ENCODE measurements at places on chromosomes 3 and 15.

GRCh38 chr15:95596496-95596895 lies 734.0 kb upstream of the NR2F2 start:
- no peak for DNase-seq

DNA sequence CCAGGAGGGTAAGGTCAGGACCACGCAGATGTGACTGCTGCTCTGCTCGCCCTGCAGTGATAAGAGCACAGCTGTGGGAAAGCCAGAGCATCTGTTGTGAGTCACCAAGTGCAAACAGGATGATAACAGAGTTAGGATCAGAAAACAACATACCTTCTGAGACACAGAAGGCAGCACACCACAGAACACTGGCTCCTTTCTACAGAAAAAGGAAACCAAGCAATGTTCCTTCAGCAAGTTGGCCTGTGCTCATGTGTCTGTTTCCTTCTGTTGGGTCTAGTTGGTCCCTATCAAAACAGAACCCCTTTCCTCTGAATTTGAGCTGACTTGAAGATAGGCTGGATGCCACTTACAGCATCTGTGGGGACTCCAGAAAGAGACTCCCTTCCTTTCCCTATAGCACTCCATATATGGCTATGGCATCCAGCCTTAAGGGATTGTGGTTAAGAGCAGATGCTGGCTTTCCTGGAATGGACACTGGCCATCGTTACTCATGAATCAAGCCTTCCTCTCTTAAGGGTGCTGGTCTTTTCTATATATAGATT lies 440.7 kb upstream of the THBS1 start:
- DNase-seq, result no peak

DNA sequence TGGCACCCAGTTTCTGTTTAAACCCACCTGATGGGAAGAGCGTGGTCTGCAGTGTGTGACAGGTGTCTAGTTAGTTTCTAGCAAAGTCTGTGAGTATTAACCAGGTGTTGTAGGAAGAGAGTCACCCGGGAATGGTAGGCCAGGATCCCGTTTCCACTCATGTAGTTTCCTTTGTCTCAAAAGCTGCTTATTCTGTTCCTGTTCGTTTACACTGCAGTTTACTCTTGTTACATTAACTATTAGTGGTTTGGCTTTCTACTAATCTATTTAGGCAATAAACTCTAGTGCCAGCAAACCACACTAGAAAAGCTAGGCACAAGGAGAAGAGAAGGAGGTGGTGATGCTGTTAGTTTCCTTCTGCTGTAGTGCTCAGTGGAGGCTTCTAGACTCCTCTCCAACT lies 32.7 kb downstream of the WDR76 start:
- no peak for DNase-seq

- DNase-seq, result no peak
These were observed at the start of the genes DUOX2 and DUOXA2 for GRCh38 chr15:45114076-45114750. Gene DUOX2, minus strand, starts transcription at chr15:45114172. Its CDS starts 761 bp downstream, at chr15:45113411. Gene DUOXA2, plus strand, starts transcription at chr15:45114326. Its CDS starts 280 bp downstream, at chr15:45114606.

DNA sequence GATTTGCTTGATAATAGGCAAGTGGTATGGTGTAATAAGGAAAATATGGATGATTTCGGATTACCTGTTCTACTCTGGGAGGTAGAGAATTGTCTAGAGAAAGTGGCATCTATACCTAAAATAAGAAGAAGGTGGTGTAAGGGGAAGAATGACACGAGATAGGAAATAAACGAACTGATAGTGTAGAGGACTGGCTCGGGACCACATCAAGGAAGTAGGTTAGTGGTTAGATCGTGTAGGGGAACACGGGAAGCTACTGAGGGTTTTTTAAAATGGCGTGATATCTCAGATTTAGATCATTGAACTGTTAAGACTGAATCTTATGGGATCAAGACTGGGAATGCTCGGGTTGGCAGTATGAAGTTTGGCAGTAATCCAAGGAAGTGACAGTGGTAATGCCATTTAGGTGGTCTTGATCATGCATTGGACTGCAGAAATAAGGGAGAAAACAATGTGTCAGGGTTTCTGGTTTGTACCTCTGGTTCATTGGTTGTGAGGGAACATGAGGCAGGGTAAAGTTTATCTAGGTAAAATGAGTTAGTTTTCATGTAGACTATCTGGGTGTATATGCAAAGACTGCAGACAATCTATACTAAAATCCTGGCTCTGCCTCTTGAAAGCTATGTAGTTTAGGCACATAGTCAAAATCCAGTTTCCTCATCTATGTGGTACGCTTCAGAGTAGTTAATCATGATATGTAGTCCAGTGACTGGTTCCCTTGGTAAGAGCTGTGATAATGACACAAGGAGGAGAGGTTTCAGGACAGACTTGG lies 7.4 kb downstream of the RPL14 start:
- DNase-seq, result no peak

- no peak for DNase-seq
These were observed 38.6 kb upstream of the HACD2 start for GRCh38 chr3:123623346-123623880.

- no peak for DNase-seq
These were observed 159.2 kb downstream of the TPRG1 start for GRCh38 chr3:189331002-189331418.

- DNase-seq, result no peak
These were observed 79.5 kb downstream of the KBTBD8 start for GRCh38 chr3:67077656-67078055.

DNA sequence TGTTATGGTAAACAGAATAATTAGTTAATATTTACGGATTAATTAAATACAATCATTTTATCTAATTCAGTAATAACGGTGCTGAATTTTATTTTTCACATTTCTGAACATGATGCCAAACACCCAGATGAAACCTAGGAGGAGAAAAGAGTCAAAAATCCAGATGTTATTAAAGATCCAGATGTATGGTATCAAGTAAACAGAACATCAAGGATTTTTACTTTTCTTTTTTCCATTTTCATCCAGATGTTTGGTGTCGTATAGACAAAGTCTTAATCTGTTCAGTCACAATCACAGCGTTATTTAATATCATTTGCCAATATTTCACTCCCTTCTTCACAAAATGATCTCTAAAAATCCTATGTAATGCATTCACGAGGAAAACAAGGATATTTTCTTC lies 64.0 kb upstream of the NR2F2 start:
- no peak for DNase-seq

GRCh38 chr3:42351207-42351606 lies 59.2 kb downstream of the LYZL4 start:
- DNase-seq, result no peak

GRCh38 chr3:66593978-66594377 lies 93.2 kb upstream of the LRIG1 start:
- no peak for DNase-seq

GRCh38 chr3:66395635-66396034 lies 105.2 kb downstream of the LRIG1 start:
- DNase-seq, result no peak

DNA sequence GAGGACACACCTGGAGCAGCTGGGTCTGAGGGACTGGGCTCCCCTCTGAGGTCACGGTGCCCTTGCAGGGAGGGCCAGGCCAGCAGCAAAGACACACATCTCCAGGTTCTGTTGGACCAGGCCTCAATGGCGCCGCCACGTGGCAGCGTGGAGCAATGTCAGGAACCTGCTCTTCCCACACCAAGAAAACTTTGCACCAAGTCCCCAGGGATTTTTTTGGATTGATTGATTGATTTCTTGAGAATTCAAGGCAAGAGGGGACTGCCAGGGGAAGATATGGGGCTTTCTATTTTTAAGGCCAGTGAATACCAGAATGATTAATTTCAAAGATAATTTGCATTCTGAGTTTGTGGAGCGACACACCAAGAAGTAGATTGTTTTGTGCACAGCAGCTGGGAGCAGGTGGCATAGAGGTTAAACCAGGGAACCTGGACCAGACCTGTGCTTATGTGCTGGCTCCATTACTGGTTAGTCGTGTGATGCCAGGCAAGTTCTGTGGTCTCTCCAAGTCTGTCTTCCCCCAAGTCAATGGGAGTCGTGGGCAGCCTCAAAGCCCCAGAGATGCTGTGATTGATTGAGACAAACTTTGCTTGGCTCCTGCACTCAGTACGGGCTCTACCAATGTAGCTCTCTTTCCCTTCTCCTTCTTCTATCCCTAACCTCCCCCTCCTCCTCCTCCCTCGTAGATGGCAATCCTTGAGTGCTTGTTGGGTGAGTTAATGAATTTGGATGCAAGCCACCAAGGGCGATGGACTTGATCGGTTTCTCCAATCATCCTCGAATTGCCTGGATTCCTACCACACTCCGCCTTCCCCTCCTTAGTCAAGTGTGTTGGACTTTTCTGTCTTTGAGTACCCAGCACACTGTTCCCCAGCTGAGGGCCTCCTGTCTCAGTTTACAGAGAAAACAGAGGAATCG lies 96.2 kb upstream of the TRPM1 start:
- no peak for DNase-seq

DNA sequence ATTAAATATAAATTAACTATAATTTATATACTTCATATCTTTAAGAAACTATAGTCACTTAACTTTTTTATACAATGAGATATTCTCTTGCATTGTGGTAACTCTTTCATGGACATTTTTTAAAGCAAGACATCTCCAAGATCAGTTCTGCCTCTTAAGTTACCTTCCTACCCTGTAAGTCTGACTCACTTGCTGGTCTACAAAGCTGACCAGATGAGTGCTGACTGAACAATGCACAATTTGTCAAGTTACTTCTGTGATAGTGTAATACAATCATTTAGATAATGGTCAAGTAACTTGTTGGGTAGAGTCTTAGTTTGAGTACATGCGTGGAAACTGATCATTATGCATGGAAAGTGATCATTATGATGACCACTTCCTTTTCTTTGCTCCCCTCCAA lies 145.9 kb downstream of the MEIS2 start:
- DNase-seq, result no peak

- DNase-seq, result peak; percentile 60
These were observed at the start of gene B3GALNT1 for GRCh38 chr3:161104561-161105551. Gene B3GALNT1, minus strand, starts transcription at chr3:161105349. Its CDS starts 18,595 bp downstream, at chr3:161086754.

All from GM12891 (cell line).